ENCODE measurements at places on chromosomes 1 and 21.

DNA sequence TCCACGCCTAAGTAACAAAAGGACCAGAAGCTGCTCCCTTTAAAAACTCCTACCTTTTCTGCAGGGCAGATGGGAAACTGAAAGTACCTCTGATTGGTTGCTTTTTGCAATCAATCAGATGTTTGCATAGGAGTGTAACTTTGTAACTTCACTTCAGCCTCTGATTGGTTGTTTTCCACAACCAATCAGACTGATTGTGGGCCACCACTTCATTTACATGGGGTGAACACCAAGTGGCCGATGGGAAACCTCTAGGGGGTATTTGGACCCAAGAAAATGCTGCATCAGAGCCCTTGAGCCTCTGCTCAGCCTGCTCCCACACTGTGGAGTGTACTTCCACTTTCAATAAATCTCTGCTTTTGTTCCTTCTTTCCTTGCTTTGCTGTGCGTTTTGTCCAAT lies 32.8 kb upstream of the CD1D start:
- no peak for DNase-seq

GRCh38 chr21:44985441-44986401 lies 45.9 kb downstream of the SLX9 start:
- DNase-seq, result no peak

- no peak for DNase-seq
Observed at GRCh38 chr1:247172996-247173395, 1.2 kb upstream of the ZNF124 start.

DNA sequence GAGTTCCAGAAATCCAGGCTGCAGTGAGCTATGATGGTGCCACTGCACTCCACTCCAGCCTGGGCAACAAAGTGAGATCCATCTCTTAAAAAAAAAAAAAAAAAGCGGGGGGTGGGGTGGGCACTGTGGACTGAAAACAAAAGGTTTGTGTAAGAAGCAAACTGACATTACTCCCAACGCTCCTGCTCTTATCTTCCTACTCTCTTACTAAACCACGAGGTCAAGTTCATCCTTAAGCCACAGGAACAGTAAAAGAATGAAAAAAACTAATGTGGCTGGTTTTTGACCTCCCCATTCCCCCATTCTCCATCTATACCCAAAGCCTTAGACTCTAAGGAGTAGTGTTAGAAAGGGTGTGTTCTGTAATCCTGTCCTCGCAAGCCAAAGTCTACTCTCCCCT lies 30.8 kb downstream of the TFAP2E start:
- DNase-seq, result peak; percentile 24

- no peak for DNase-seq
Observed at GRCh38 chr1:28306301-28306949, 22.4 kb upstream of the MED18 start.

- peak; percentile 24 for DNase-seq
Observed at GRCh38 chr1:111813440-111814304, 58.0 kb downstream of the DDX20 start.

DNA sequence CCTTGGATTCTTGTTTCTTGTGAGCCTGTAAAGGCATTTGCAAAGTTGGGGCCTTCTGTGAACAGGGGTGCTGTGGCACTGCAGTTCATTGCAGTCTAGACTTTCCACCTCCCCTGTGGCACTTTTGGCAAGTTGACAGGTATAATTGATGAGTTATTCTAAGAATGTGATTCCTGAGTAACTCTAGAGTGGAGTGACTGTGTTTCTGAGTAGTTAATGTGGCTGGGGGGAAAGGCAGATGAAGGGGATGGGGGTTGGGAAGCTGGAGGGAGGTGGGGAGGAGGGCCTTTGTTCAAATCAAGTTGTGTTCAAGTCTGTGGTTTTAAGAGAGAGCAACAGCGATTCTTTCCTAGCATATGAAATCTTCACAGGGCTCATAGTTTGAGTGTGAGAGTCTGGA lies 32.9 kb downstream of the PBX1 start:
- peak; percentile 69 for DNase-seq

GRCh38 chr1:50979937-50980336 lies 9.9 kb downstream of the CDKN2C start:
- no peak for DNase-seq

Measured in EH (cell line).